RCC 7860 (cell line): ENCODE measurements at places on chromosomes 3 and 15.
A peak's percentile ranks its signal among the peaks of the same experiment; 100 is the strongest.

DNA sequence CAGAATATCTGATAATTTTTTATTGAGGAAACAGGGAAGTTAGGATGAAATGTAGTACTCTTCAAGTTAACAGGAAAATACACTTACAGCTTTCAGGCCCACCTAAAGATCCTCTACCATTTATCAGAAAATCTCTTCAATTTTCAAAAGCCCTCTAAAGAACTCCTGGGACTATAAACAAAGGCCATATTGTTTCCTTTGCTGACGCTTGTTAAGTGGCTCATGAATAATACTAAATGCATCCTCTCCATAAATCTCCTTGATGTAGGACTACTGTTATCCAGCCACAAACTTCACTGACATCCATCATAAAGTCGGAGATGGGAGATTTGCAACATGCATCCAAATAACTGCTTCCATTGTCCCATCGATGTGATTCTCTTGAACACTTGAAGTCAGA lies 326.5 kb downstream of the ZIC1 start:
- DNase-seq = no peak

DNA sequence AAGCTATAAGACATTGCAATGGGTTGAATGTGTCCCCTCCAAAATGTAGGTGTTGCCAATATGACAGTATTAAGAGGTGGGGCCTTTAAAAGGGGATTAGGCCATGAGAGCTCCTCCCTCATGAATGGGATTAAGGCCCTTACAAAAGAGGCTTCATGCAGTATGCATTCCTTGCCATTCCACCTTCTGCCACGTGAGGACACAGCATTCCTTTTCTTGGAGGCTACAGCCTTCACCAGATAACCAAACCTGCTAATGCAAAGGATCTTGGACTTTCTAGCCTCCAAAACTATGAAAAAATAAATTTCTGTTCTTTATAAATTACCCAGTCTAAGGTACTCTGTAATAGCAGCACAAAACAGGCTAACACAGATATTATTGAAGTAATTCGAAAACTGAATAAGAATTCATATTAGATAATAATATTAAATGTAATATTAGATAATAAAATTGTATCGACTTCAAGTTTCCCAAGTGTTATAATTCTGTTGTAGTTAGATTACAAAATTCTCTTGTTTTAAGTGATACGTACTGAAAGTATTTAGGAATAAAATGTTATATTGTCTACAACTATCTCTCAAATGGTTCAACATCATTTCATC lies 29.4 kb upstream of the ATP8B4 start:
- DNase-seq = peak; percentile 55

- DNase-seq = no peak
Measured at GRCh38 chr3:14461006-14461747, 58.8 kb downstream of the SLC6A6 start.

GRCh38 chr15:45523166-45523460 lies 558 bp upstream of the SLC30A4 start:
- DNase-seq = no peak

DNA sequence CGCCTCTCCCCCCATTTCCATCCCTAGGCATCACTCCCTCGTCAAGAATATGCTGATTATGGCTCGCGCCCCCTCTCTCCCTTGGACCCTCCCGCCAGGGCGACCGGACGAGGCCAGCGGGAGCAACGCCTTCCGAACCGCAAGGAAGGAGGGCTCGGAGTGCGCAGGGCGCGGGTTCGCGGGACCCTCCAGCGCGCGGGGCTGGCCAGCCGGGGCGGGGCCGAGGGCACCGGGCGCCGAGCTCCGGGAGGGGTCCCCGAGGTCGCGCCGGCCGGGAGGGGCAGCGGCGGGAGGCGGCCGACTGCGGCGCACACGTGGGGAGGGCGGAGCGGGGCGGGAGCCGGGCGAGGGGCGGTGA lies 483 bp downstream of the EHD4 start:
- DNase-seq = no peak
